ENCODE measurements at places on chromosomes 1 and 21.

GRCh38 chr1:16260814-16261213 lies 23.8 kb upstream of the CPLANE2 start:
- no peak for DNase-seq

DNA sequence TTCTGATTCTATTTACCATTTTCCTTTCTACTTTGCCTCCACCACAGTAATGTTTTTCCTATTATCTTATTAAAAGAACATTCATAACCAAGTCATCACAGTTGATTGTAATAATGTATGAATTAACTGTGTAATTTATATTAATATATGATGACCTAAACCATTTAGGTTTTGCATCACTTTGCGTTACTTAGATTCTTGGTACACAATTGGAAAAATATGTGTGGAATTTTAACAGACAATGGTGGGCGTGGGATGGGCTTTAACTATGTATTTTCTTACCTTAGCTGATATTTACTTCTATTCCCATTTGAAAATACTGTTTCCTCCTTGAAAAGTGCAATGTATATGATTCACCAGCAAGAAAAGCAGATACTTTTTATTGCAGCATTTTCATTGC lies 3.6 kb downstream of the KRTAP21-3 start:
- no peak for DNase-seq

DNA sequence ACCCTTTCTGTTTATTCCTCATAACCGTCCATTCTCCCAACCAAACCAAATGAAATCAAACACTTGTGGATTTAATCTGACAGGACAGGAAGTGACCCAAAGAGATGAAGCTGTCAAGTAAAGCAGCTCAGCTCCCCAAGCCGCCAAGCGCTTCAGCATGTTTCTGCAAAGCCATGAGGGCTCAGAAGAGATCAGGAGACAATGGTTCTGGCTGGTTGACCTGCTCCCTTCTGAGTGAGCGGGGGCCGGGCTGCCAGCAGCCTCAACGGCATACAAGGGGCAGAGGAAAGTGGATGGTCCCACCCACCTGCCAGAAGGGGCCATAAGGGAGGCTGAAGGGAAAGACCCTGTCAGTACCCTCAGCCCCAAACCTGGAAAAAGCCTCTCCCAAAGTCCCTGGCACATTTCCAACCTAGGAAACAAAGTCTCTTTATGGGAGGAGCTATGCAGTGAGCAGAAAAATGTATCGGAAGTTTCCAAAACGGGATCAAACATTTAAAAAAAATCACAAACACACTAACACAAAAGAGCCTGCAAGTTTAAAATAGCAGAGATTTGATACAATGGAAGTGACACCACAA lies 45.4 kb downstream of the SLC45A1 start:
- DNase-seq = no peak

DNA sequence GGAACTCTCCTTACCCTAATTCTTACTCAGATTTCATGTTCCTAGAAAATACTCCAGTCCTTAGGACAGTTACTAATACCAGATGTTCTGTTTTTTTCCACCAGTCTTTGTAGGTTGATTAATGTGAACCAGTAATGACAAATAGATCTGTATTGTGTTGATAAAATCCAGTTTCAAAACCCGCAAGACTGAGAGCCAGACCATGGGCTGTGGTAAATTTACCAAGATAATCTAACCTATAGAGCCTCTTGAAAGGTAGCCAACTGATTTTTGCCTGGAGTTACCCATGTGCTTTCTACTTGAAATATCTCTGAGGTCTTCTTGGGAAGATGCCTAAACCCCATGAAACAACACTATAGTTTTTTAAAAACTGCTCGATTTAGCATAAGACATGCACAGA lies 46.5 kb upstream of the CDC7 start:
- DNase-seq = no peak

GRCh38 chr21:33700491-33700890 lies 58.2 kb downstream of the ITSN1 start:
- no peak for DNase-seq

DNA sequence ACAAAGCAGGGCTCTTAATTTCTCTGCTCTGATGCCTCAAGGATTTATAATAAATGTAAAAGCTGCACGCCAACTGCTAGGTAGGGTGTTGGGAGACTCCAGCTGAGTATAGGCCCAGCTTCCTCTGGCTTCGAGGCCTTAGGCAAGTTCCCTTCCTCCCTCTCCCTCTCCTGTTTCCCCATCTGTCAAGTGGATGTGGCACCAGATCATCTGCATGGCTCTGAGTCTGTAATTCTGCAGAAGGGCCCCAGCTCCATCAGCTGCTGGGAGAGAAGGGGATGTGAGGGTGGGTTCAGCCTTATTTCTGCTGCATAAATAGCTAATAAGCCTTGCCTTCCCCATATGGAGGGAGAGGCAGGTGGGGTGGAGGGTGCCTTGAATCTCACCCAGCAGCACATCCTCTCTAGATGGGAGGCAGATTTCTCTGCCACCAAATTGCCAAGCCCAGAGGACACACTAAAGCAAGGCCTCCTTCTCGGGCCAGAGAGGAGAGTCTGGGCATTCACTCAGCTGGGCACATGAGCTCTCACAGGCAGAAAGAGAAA lies 3.8 kb downstream of the TRIM62 start:
- no peak for DNase-seq

- DNase-seq = peak; percentile 54
Measured at GRCh38 chr1:153532769-153533599, 2.8 kb downstream of the S100A6 start.

GRCh38 chr1:63042278-63042677 lies 258.3 kb downstream of the ATG4C start:
- no peak for DNase-seq

- DNase-seq = no peak
Measured at GRCh38 chr1:10424034-10424433, 6.2 kb upstream of the CENPS start.

DNA sequence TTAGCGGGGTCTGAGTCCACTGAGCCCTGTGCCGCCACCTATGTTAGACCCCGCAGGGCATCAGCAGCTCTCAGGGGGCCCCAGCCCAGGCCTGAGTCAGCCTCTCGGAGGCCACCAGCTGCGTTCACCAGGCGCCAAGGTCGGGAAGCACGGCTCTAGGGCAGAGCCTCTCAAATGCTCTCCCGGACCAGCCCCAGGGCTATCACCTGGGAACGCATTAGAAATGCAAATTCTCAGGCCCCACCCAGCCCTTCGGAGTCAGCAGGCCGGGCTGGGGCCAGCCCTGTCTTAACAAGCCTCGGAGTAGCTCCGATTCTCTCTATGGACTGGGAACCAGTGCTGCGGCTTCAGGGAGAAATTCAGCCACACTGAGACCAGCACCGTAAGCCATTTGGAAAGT lies 37.2 kb upstream of the TSPEAR start:
- no peak for DNase-seq

GRCh38 chr1:171901245-171901644 lies 59.9 kb downstream of the DNM3 start:
- no peak for DNase-seq

- DNase-seq = no peak
Measured at GRCh38 chr1:220529521-220530020, 1.6 kb downstream of the MARK1 start.

GRCh38 chr1:145885738-145886287 lies at the start of gene ANKRD35:
Gene ANKRD35, minus strand, starts transcription at chr1:145885866. Its CDS starts 108 bp downstream, at chr1:145885758.
- peak; percentile 55 for DNase-seq

DNA sequence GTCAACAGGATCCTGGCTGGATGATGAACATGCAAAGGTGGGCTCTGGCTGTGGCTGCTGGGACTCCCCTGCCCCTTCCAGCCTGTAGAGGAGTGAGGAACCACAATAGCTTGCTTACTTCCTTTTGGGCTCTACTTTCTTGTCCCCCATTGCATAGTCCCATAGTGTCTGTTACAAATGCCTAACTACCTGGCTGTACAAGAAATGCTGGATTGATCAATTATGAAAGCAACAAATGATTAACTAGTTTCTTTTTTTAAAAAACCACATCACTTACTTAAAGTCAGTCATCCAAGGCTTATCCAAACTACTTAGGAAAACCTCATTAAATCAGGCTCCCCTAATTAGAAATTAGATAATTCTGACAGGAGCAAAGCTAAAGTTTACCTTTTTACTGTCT lies 514.1 kb upstream of the PKN2 start:
- DNase-seq = no peak

DNA sequence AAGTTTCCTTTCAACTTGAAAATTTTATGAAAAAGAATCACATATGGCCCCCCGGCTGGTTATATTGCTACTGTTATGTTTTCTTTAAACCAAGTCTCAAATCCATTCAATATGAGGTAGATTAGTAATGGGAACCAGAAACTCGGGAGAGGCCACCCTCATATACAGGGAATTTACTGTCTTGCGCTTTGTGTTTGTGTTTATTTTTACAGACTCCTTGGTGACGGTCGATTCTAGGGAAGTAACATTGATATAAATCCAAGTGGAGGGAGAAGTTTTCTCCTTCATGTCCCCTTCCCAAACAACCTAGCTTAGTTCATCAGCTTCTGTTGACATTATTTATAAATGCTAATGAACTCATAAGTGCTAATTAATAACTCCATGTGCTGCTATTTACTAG lies 163.5 kb upstream of the LMO4 start:
- no peak for DNase-seq

DNA sequence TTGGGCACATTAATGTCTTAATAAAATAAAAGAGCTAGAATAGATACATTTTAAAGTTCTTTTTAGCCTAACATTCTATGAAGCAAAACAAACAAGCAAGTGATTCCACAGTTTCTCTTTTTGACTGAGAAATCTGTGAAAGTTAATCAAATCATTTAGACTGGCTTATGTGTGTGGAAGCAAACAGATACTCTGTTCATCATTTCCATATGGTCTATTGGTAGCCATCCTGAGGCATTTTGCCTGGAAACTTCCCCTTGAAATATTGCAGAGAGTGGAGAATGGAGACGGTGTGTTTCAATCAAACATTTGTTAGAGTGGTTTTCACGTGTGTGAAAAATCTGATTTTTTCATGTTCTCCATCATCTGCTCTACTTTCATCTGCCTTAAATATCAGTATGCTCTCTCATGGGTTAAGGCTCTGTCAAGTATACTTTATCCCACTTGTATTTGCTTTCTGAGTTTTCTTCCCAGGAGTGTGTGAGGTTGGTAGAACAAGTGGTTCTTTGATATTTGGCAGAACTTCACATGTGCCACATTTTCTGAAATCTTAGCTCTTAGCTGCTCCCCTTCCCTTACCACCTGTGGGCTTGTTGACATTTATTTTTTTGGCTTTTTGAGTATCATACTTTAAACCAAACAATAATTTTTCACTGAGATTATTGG lies 139.1 kb upstream of the PTGFR start:
- DNase-seq = no peak

DNA sequence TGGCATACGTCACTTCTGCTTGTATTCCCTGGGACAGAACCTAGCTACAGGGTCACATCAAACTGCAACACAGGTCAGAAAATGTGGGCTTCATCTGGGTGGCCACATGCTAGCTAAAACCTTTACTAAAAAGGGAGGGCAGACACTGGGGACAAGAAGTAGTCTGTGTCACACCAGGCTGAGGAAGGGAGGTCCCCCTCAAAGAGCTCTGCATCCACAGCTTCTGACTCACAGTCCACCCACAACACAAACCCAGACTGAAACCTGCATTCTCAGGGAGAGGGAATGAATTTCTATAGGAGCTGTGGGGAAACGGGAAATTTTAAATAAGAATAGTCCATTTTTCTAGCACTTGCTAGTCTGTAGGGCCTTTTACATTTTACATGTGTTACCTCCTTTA lies 16.2 kb downstream of the OLIG2 start:
- no peak for DNase-seq

GRCh38 chr1:206469933-206470691 lies at the start of gene IKBKE:
Gene IKBKE, plus strand, starts transcription at chr1:206470476. Its CDS starts 2,752 bp downstream, at chr1:206473228.
- peak; percentile 84 for DNase-seq

DNA sequence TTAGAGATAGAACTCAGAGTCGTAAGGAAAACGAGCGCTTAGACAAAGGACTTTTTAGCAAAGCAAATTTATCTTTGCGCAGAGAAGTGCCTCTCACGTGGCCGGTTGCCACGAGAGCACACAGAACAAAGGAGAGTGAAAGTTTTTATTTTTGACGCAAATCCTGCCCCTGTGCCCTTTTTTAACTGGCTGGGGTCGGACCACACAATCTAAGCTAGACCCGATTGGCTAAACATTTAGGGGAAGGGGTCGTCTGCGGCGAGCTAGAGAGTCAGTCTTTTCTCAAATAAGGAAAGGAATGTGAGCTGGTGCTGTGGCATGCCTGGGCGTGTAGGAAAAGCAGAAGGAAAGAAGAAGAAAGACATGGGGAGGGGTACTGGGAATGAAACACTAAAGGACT lies 2.4 kb downstream of the KRTAP10-2 start:
- DNase-seq = no peak

- DNase-seq = no peak
Measured at GRCh38 chr1:31421371-31422040, 8.5 kb downstream of the SERINC2 start.

- no peak for DNase-seq
Measured at GRCh38 chr1:226664413-226665101, 74.5 kb downstream of the ITPKB start.

DNA sequence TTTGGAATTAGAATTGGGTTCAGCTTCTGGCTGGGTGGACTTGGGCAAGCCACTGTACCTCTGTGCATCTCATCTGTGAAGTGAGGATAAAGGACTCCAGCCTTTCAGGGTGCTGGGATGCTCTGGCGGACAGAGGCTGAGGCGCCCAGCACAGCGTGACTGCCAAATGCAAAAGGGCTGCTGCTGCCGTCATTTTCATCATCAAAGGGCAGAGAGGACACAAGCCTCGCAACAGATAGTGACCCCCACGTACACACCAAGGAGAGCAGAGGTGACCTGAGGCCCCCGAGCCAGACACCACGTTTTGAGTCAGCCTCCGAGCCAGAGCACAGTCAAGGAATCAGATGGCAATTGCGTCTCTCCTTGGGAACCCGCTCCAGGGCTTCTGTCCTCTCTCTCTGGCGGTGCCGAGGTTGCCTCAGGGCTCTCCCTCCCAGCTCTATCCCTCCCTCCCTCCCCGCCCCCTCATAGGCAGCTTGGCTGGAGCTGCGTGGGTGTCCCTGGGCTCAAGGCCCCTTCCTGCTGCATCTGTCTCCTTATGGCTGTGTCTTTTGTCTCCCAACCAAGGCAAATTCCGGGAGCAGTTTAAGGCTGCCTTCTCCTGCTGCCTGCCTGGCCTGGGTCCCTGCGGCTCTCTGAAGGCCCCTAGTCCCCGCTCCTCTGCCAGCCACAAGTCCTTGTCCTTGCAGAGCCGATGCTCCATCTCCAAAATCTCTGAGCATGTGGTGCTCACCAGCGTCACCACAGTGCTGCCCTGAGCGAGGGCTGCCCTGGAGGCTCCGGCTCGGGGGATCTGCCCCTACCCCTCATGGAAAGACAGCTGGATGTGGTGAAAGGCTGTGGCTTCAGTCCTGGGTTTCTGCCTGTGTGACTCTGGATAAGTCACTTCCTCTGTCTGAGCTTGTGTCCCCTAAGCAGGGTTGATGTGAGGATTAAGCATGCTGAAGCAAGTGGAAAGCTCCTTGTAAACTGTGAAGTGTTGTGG lies 9.0 kb downstream of the HCRTR1 start:
- DNase-seq = no peak

GRCh38 chr1:113567427-113567826 lies 177.1 kb downstream of the MAGI3 start:
- DNase-seq = no peak

- no peak for DNase-seq
Measured at GRCh38 chr1:34785231-34785874, 4.3 kb downstream of the GJB3 start.

GRCh38 chr1:110210604-110211495 lies 736 bp downstream of the KCNC4 start:
- DNase-seq = peak; percentile 41

Data from bone marrow (tissue), 2 donors.